ENCODE measurements at places on chromosomes 7 and 10.

DNA sequence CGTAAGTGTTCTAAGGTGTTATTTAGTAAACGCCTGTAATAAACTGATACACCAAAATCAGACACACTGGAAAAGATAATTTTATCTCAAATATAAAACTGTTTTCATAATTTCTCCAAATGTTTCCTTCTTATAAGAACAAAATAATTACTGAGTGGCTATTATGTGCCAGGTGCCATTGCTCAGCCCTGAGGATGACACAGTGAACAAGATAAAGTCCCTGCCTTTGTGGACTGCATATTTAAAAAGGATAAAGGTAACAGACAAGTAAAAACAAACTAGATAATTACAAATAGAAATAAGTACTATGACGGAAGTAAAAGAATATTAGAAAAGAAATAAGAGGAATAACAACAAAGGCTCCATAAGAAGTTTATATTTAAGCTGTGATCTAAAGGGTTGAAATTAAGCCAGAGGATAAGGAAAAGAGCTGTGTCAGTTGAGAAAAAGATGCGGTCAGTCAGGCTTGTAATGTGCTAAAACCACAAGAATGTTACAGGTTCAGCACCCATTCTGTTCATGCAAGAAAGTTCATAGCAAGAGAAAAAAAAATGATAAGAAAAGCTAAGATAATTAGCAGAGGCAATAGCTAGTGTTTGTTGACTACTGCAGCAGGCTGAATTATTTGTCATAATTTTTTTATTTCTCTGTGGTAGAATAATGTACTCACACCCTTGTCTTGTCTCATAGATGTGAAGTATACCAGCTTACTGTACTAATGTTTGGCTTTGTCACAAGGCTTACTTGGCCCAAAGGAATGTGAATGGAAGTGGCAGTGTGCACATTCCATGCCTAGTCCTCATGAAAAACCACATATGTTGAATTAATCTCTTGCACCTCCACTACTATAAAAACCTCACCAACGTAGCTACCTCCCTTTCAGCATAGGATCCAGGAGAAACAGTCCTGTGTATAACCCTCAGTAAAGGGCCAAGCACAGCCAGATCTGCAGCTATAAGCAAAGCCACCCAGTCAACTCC lies 75.1 kb downstream of the CRPPA start:
- DNase-seq = peak; percentile 80

- DNase-seq = no peak
Observed at GRCh38 chr10:90920986-90921666, at the start of gene ANKRD1. Gene ANKRD1 (minus strand): TSS chr10:90921087. CDS start chr10:90921027, 60 bp downstream.

- no peak for DNase-seq
Observed at GRCh38 chr10:13590886-13591285, 4.1 kb downstream of the PRPF18 start.

DNA sequence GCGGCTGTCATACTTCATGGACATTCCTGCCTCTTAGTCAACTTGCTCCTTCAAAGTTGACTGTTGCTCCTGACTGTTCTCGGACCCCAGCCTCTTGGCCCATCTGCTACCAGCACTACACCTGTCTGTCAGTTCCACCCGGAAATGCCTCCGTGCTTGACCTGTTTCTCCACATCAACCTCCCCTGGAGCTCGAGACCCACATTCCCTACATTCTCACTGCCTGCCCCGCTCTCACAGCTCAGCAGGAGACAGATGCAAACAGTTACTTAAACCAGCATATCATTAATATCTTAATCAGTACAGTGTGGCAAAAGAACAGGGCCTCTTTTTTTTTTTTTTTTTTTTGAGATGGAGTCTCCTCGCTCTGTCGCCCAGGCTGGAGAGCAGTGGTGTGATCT lies 174.3 kb downstream of the NRP1 start:
- no peak for DNase-seq

GRCh38 chr7:100888291-100888987 lies 1.1 kb downstream of the UFSP1 start:
- peak; percentile 58 for DNase-seq

DNA sequence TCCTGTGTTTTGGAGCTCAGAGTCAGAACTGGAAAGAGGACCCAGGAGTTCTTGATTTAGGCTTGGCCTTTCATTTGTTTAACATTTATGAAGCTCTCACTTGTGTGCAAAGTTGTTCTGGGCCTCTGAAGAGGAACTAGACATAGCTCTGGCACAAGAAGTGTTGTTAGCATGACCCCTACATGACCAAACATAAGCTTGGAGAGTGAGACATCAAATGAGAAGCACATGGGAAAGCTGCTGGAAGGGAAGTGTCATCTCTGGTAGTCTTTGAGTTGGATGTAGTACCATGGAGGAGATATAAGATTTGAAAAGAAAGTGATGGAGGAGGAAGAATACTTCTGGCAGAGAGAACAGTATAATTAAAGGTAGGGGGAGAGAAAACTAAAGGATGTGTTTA lies 370.1 kb downstream of the ADRA2A start:
- DNase-seq = no peak

All from OCI-M1 (cell line).